ENCODE measurements at places on chromosomes 4 and X.

GRCh38 chr4:133394971-133395627 lies 246.0 kb downstream of the PCDH10 start:
- no peak for DNase-seq

DNA sequence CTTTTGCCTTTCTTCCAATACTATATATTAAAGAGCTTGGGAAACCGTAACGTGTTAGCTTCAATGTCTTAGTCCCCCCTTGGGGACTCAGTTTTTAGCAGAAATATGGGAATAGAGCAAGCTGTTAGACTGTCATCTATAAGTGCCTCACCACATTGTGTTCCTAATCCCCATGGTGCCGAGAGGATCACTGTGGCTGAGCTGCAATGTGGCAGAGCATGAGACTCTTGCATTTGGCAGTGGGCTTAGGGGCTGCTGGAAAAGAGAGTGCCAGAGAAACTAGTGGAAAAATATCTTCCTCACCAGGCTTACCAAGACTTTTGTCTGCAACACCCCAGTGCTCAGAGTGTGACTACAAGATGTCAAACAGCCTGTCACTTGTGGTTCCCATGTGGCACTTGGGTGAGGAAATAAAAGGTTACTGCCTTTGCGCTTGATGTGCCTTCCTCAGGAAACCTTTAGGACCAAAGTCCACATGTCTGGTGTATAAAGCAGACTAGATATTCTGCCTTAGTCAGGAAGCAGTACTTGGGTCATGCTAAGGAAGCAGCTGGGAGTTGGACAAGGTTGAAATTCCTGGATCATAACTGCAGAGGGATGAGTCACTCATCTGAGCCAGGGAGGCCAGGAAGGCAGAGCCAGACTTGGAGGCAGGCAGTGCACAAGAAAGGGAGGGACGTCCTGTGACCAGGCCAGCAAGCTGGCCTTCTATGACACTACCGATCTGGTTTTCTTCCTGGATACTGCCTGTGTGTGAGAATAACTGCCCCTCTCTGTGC lies 9.7 kb upstream of the MAGEA4 start:
- DNase-seq: no peak

DNA sequence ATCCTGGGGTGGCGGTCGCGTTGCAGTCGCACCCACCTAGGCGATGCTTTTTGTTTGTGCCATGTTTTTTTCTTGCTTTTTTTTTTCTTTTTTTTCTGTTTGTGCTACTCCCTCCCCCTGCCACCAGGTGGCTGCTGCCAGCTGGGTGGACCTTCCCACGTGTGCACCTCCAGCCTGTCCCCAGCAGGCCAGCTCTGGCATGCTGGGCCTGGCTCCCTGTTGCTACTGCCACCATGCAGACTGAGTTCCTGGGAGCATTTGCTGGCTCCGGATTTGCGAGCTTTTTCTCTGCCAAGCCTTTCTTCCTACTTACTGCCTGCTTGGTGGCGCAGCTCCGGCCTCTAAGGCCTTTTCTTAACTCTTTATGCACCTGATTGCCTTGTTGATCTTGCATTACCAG lies 161.2 kb upstream of the WDFY3 start:
- DNase-seq: no peak

DNA sequence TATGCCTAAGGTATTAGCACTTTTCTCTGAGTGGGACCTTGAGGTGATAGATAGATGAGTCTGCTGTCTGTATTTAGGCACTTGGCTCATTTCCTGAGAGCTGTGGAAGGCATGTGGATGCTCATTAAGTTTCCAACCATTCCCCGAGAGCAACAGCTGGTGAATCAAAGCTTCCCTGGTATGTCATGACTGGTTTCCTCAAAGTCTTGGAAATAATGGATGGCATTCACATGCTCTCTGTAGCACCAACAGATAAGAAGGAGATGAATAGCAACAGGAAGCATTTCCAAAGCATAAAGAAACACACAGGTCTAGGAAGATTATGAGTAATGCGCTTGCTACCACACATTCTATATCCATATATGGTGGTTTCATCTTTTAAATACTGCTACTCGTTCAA lies 118.3 kb upstream of the ETNPPL start:
- DNase-seq: no peak

GRCh38 chrX:1821846-1822245 lies 207.0 kb downstream of the ASMT start:
- DNase-seq: no peak

GRCh38 chr4:32589853-32590252 lies 1869.7 kb downstream of the PCDH7 start:
- no peak for DNase-seq

DNA sequence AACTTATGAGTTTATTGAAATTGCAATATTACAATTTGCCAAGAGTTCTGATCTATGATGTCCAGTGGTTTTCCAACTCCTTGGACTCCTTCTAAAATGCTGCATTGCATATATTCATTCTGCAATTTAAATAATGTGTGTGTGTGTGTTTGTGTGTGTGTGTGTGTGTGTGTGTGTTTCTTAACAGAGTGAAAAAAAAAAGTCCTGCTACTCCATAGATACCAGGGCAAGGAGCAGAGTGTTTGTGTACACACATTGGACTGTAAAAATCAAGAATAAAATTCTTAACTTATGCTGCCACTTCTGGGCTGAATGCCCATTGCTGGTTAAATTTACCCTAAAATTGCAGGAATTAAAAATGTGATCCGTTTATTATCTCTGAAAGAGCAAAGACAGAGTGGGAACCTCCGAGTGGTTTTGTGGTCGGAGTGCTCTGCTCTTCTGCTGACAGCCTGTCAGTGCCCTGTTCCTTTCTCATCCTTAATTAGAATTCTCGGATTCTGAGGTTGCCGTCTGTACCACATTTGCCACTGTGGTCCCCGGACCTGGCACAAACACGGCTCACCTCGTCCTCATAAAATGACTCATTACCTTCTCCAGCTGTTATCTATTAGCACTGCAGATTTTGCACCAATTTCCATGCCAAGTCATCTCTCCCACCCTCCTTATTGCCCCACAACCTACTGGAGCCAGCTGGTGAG lies 355.5 kb downstream of the KCNIP4 start:
- DNase-seq: no peak

- DNase-seq: no peak
Measured at GRCh38 chr4:79875344-79875899, 197.6 kb downstream of the ANTXR2 start.

DNA sequence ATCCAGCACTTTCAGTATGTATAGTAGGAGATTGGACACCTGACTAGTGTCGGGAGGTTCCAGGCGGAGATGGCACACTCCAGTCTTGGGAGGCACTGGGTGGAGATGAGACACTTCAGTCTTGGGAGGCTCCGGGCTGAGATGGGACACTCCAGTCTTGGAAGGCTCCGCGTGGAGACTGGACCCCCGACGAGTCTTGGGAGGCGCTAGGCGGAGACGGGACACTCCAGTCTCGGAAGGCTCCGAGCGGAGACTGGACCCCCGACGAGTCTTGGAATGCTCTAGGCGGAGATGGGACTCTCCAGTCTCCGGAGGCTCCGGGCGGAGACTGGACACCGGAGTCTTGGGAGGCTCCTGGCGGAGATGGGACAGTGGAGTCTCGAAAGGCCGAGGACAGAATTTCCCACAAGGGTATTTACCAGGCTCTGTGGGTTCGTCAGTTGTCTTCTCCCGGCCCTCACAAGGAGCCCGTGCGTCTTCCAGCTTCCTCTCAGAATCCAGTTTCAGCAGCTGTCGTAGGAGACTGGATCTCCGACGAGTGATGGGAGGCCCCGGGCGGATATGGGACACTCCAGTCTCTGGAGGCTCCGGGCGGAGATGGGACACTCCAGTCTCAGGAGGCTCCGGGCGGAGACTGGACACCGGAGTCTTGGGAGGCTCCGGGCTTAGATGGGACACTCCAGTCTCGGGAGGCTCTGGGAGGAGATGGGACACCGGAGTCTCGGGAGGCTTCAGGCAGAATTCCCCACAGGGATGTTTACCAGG lies 952 bp downstream of the FAM47A start:
- DNase-seq: no peak

GRCh38 chr4:88054229-88054628 lies 46.8 kb downstream of the PKD2 start:
- DNase-seq: no peak

DNA sequence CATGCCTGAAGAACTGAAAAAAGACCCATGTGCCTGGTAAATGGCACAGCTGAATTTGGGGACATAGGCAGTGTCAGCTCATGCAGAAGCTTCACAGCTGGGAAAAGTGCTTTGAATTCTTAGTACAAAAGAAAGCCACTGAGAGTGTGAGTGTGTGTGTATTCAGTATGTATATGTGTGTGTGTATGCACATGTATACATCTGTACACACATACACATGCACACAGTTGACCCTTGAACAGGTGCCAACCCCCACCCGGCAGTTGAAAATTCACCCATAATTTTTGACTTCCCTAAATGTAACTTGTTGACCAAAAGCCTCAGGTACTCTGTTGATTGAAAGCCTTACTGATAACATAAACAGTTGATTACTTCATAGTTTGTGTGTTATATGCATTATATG lies 49.5 kb upstream of the ENPP6 start:
- no peak for DNase-seq

DNA sequence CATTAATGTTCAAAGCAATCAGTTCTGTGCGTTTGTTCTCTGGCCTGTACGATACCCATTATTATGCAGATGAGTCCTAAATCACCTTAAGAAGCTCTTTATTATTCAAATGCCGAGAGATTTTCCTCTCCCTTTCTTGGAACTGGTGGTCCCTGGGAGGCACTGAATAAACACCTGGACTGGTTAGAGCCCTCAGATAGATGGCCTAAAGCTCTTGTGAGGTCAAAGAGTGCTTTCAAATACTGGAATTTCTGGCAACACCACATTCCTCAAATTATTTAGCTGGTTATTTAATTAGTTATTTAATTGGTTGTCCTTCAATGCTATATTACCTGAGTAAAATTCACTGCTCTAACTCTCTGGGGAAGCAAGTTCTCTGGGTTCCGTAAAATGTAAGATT lies 3.0 kb downstream of the ARHGEF38 start:
- no peak for DNase-seq

- DNase-seq: no peak
Measured at GRCh38 chr4:121938282-121939092, 13.4 kb downstream of the TRPC3 start.

DNA sequence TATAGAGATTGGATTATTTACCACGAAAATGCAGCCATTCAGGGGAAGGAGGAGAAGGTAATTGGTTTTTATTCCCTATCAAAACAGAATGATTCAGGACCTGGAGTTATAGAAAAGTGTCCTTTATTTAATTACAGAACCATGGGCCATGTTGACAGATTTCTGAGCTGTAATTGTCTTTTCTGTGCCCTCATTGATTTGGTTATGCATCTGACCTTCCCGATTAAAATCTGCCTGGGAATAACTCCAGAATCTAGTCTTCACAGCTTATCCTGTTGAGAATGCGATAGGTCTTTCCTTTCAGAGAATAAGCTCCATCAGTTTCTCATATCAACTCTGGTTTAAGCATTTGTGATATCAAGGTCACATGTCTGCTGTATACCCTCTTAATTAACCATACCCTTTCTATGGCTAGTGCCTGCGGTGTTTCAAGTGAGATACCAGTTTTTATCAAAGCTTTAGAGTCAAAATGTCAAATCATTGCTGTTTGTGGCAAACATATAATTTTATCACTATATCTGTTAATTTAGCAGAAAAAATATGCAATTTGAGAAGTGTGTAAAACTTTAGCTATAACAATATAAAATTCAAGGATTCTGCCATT lies 37.2 kb upstream of the ANK2 start:
- DNase-seq: no peak

DNA sequence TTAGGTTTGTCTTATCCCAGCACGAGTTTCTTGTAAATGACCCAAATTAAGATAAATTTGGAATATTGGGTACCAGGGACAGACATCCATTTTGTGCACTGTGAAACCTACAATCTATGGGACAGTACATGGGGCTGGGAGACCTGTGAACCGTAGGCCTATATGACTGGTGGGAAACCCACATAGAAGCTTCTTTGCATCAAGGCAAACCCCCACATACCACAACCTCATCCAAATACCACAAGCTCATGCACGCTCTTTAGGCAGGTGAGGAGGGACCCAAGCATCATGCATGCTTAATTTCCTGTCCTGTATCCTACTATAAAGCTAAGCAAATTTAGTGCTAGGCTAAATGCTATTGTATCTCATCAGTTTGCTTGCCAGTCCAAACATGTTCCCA lies 47.8 kb downstream of the NIPAL1 start:
- no peak for DNase-seq

DNA sequence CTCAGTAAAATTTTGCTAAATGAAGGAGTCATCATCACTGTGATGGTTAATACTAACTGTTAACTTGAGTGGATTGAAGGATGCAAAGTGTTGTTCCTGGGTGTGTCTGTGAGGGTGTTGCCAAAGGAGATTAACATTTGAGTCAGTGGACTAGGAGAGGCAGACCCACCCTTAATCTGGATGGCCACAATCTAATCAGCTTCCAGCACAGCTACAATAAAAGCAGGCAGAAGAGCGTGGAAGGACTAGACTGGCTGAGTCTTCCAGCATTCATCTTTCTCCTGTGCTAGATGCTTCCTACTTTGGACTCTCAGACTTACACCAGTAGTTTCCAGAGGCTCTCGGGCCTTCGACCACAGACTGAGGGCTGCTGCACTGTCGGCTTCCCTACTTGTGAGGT lies 21.3 kb upstream of the WDR44 start:
- DNase-seq: no peak

- DNase-seq: no peak
Measured at GRCh38 chr4:74950200-74950599, 17.3 kb downstream of the PARM1 start.

DNA sequence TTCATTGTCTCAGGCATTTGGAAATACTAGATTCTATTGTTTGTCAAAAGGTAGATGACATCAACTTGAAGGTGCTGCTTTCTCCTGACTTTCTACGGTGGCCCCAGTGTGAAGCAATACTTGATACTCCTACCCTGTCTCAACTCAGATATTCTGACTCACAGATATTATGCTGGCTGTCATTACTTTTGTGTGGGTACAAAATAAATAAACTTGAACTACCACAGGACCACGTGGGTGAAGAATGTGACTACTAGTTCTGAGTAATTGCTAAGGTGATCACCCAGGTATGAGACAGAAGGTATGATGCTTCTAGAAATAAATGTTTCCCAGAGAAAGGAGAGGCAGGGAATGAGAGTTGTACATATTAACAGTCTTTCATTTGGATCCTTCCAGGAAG lies 275.3 kb upstream of the SPOCK3 start:
- no peak for DNase-seq

DNA sequence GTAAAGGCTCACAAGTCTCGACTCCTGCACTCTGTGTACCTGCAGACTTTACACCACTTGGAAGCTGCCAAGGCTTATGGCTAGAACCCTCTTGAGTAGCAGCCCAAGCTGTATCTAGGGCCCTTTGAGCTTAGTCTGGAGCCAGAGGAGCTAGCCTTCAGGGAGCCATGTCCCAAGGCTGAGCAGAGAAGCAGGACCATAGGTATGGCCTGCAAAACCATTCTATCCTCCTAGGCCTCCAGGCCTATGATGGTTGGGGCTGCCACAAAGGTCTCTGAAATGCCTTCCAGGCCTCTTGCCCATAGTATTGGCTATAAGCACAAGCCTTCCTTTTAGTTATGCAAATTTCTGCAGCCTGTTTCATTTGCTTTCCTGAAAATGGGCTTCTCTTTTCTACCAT lies 380.7 kb upstream of the CPXCR1 start:
- no peak for DNase-seq

- no peak for DNase-seq
Measured at GRCh38 chr4:8205749-8206611, 6.9 kb downstream of the SH3TC1 start.
